ENCODE measurements at places on chromosomes 2 and 18. TPM values are rescaled to one million over a fixed set of nuclear protein-coding genes. Genes with fewer than 3 reads are reported as not detected.

The CIAO1 gene
- total RNA-seq: 91.1 TPM

The MREG gene
- total RNA-seq: 10.4 TPM

- no peak overlapping the region for H3K4me3 ChIP-seq
- peaks cover 4% of the 10 kb centered on the region for H3K4me1 ChIP-seq
- H3K27me3 ChIP-seq: no peaks in the 10 kb centered on the region
- DNase-seq: no peak
- no peak overlapping the region for H3K27ac ChIP-seq
Measured at GRCh38 chr18:8232791-8233190, 376.4 kb upstream of the RAB12 start.

GRCh38 chr2:238808761-238809160 is 39.1 kb upstream of the TWIST2 start:
- no peaks in the 10 kb centered on the region for H3K4me1 ChIP-seq
- no peak for DNase-seq
- H3K36me3 ChIP-seq: peaks cover 17% of the 10 kb centered on the region
- no peak overlapping the region for H3K4me3 ChIP-seq
- no peak overlapping the region for H3K27ac ChIP-seq
- H3K27me3 ChIP-seq: peaks cover 2% of the 10 kb centered on the region

DNA sequence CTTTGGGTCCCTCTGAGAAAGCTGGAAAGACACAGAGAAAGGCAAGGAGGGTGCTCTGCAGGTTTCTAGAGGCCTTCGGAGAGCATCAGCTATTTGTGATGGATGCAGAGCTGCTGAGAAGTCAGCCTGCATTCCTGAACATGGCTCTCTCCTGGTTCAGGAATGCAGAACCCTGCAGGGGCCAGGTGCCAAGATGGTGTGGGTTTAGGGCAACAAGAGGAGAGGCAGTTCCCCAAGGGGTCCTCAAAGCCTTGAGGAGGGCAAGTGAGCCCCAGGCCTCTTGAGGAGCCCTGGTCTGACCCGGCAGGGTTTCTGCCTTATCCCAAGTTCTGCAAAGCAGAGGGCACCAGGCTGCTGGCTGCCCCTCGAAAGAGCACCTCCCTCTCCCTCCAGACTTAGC is 93.3 kb downstream of the HS1BP3 start:
- no peaks in the 10 kb centered on the region for H3K36me3 ChIP-seq
- no peak overlapping the region for H3K27ac ChIP-seq
- H3K27me3 ChIP-seq: no peaks in the 10 kb centered on the region
- DNase-seq: no peak

DNA sequence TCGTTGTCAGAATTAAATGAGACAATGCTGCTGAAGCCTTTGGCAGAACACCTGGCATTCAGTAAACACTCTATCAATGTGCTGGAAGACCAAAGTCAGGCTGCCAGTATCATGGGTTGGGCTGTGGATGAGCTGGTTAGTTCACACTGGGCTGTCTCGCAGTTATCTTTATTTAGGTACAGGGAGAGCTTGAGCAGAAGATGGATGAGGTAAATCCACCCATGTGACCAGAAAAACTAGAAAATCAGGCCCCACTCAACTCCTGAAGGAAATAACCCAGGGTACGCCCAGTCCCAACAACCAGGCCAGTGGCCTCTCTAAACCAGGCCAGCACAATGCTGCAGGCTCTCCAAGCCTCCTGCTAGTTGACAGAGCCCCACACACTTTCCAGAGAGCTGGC is 330.3 kb downstream of the TNS1 start:
- H3K4me1 ChIP-seq: no peaks in the 10 kb centered on the region
- H3K4me3 ChIP-seq: no peak overlapping the region
- H3K36me3 ChIP-seq: peaks cover 3% of the 10 kb centered on the region
- no peak overlapping the region for H3K27ac ChIP-seq
- no peak for DNase-seq

All from neural crest cell (in vitro differentiated cells).